ENCODE measurements at places on chromosomes 12 and 14. TPM values are rescaled to one million over a fixed set of nuclear protein-coding genes. Genes with fewer than 3 reads are reported as not detected.

GRCh38 chr14:61505815-61506809 is 184.7 kb downstream of the PRKCH start:
- DNase-seq: no peak

DNA sequence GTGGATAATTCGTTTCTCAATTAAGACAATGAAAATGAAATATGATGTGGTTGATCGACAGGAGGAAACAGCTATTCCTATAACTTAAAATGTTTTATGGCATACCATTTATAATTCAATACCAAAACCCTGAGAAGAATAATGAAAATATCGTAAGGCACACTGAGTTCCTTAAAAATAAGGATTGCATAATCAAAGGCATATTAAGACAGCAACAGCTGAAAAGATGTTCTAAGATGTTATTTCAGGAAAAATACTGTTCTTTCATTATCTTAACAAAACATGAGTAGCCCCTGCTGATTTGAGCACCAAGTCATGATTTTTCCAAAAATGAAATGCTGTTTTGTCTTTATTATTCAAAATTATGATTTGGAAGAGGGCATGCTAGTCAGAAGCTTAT is 189.4 kb upstream of the ALG10 start:
- no peak for DNase-seq

DNA sequence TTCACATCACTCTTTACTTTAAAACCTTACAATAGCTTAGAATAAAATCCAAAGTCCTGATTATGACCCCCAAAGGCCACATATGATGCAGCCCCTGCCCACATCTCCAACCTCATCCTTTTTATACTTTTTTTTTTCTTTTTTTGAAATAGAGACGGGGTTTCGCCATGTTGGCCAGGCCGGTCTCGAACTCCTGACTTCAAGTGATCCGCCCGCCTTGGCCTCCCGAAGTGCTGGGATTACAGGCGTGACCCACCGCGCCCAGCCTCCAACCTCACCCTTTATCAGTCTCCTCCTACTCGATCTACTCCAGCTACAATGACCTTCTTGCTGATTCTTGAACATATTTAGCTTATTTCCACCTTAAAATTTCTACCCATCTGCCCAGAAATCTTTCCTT is 1.2 kb upstream of the MAPKAPK5 start:
- DNase-seq: no peak

- no peak for DNase-seq
Measured at GRCh38 chr12:88172844-88173407, 30.8 kb downstream of the TMTC3 start.

Gene TMEM179
- 0.92 TPM for total RNA-seq

Gene RILPL2
- 2.3 TPM for total RNA-seq

All from stomach (tissue), 19 donors.